ENCODE measurements at places on chromosomes 6 and 20. TPM values are rescaled to one million over a fixed set of nuclear protein-coding genes. Genes with fewer than 3 reads are reported as not detected.

- peaks cover 8% of the 10 kb centered on the region for H3K4me1 ChIP-seq
- H3K36me3 ChIP-seq = no peaks in the 10 kb centered on the region
- no peaks in the 10 kb centered on the region for H3K27me3 ChIP-seq
- no peak overlapping the region for H3K27ac ChIP-seq
- H3K4me3 ChIP-seq = no peak overlapping the region
Measured at GRCh38 chr6:136696783-136697364, 95.4 kb downstream of the MAP3K5 start.

DNA sequence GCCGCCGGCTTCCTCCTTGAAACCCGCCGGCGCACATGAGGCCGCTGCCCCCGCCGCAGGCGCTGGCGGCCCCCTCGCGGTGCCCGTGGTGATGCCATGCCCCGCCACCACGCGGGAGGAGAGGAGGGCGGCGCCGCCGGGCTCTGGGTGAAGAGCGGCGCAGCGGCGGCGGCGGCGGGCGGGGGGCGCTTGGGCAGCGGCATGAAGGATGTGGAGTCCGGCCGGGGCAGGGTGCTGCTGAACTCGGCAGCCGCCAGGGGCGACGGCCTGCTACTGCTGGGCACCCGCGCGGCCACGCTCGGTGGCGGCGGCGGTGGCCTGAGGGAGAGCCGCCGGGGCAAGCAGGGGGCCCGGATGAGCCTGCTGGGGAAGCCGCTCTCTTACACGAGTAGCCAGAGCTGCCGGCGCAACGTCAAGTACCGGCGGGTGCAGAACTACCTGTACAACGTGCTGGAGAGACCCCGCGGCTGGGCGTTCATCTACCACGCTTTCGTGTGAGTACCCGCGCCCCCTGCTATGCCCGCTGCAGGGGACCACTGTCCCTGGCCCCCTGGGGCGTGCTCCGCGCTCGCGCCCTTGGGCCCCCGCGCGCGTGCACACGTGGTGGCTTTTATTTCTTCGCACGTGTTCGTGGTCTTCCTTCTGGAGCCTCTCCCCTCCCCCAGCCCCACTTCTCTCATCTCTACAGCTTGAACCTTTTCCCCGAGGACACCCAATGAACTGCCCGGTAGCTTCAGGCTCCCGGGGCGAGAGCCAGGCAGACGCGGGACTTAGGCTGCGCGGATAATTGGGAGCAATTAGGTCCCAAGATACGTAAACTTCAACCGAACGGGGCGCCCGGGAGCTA, 453 bp downstream of the KCNQ5 start:
- no peak for DNase-seq
- peaks cover 13% of the 10 kb centered on the region for H3K4me1 ChIP-seq

HLA-DQA1 gene
- total RNA-seq = not detected

MANEA gene
- total RNA-seq = 4.5 TPM

DNA sequence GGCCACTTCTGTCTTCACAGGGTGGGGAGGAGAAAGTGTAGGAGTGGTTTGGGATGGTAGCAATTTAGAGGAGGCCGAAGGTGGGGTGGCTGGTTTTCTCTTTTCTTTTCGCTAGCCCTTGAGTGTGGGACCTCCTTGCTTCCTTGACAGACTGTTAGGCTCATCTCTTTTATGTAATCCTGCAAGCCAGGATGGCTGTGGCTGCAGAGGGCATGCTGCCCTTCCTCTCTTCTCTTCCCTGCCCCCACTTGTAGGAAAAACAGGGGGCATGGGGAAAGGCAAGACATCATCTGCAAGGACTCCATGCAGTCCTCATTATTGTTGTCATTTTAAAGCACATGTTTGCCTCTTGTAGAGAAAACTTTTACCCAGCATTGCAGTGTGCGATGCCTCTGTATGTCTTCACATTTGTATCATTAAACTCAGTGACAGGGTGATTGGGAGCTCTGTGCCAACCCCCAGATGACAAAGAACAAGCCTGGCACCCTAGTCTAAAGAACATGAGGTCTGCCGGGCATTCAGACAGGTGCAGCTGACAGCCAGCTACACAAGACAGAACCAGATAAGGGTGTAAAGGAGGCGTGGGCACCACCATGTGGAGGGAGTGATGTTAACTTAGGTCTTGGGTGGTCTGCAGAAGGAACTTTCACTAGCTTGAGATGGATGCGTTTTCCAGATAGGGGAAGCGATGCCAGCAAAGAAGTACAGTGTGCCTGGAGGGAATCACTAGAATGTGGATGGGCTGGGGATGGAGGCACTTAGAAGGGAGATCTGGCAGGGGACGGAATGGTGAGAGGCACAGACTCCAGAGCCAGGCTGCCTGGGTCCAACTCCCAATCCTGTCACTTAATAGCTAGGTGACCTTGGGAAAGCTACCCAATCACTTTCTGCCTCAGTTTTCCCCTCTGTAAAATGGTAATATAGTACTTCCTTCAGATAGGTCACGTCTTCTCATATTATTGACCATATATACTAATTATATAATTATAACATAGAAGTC, 207.6 kb downstream of the TBC1D7 start:
- no peaks in the 10 kb centered on the region for H3K4me1 ChIP-seq
- no peaks in the 10 kb centered on the region for H3K36me3 ChIP-seq
- no peaks in the 10 kb centered on the region for H3K27me3 ChIP-seq

CLPSL1 gene
- total RNA-seq = not detected

DNA sequence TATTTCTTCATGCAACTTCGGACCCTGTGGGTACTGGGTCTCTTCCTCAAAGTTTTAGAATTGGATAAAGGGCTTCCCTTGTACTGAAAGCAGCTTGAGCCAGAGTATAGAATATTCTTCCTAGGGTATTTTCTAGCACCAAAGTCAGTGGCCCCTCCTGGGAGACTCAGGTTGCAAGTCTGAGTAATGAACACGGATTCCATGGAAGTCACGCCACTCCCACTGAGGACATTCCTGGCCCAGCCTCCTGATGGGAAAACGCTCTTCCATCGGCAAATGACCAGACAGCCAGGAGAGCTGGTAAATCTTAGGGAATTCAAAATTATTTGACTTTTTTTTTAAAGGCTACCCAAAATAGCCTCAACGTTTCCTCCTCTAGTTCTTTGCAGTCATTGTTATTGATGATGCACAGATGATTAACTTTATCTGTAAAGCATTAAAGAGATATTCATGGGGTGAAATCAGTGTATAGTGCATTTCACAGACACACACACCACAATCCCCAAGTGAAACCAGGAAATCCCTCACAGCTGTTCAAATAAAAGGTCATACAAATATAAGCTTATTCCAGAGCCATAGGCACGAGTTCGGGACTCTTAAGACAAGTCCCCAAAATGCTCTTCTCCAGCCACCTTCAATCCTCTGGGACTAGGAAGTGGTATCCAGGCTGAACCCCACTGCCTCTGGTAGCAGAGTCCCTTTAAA, 248.8 kb downstream of the SOD2 start:
- no peak overlapping the region for H3K4me3 ChIP-seq
- H3K27ac ChIP-seq = no peak overlapping the region
- no peak for DNase-seq
- peaks cover 3% of the 10 kb centered on the region for H3K27me3 ChIP-seq

- H3K27ac ChIP-seq = no peak overlapping the region
- no peak for DNase-seq
- no peaks in the 10 kb centered on the region for H3K36me3 ChIP-seq
- H3K27me3 ChIP-seq = no peaks in the 10 kb centered on the region
- no peak overlapping the region for H3K4me3 ChIP-seq
Measured at GRCh38 chr6:51141080-51141479, 322.4 kb downstream of the TFAP2B start.

BPIFB1 gene
- not detected for total RNA-seq

DNA sequence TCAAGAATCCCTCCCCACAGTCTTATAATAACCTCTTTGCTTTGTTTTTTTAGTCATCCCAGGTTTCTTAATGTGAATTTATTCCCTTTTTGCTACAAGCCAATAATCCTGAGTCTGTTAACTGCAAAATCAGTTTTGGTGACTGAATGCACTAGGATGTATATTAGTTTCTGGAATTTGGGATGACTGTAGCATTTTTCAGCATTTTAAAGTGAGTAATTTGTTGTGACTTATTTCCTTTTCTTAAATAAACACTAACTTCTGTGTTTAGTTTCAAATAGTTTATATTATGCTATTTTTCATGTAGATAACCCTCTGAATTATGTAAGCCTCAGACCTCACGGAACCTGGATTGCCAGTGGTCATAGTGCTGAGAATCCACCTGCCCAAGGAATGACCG, 5.5 kb downstream of the CST1 start:
- no peak overlapping the region for H3K4me3 ChIP-seq
- H3K27me3 ChIP-seq = no peaks in the 10 kb centered on the region
- no peak for DNase-seq
- no peaks in the 10 kb centered on the region for H3K36me3 ChIP-seq

AIG1 gene
- total RNA-seq = 5.7 TPM

DNA sequence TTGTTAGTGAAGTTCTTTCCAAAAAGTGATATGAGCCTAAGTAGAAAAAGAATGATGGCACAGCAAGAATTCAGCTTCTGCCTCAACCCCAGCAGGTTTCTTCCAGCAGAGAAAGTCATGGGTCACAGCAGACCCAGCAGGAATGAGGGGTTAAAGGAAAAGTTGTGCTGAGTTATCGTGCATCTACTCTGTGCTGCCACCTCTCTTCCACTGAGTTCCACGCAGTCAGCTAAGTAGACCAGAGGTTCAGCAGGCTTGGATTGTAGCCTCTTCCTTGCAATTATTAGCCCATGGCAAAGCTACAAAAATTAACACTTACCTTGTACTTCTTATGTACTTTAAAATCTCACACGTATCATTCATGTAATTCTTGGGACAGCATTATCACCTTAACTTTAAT, 510.8 kb downstream of the PTPRT start:
- no peaks in the 10 kb centered on the region for H3K36me3 ChIP-seq
- no peak overlapping the region for H3K27ac ChIP-seq
- H3K4me1 ChIP-seq = no peaks in the 10 kb centered on the region
- no peak overlapping the region for H3K4me3 ChIP-seq
- H3K27me3 ChIP-seq = no peaks in the 10 kb centered on the region
- no peak for DNase-seq

DNA sequence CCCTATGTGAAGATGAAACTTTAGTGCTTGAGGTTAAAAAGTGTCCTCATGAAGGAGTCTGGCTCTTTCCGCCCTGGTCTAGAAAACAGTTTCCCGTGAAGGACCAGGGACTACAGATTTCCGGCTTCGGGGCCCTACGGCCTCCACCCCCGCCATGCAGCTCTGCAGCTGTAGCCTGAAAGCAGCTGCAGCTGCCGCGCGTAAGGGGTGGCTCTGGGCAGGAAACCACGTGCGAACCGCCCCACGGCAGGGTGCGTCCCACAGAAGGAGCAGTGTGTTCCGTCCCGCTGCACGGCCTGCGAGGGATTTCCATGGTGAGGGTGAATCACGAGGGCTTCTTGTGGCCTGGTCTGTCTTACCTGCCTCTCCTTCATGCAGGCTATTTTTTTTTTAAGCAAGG, 117.0 kb downstream of the ERMARD start:
- peaks cover 4% of the 10 kb centered on the region for H3K4me1 ChIP-seq
- no peak overlapping the region for H3K27ac ChIP-seq
- no peak overlapping the region for H3K4me3 ChIP-seq
- no peaks in the 10 kb centered on the region for H3K27me3 ChIP-seq

DNA sequence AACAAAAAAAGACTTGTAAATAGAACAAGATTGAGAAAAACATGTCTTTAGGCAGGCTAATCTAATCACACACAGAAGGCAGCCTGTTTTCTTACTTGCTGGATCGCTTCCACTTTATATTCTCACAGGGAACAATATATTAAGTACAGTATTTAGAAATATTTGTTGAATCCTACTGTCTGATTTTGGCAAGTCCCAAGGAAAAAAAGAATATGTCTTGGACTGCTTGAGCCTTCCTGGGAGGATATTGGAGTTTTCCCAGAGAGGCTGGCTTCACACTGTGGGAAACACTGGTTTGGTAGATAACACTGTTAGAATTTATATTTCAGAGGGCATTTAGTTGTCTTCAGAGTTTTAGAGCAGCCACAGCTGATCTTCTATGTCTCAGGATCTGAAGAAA, 229.7 kb downstream of the PRL start:
- H3K36me3 ChIP-seq = no peaks in the 10 kb centered on the region
- H3K27me3 ChIP-seq = no peaks in the 10 kb centered on the region
- no peak overlapping the region for H3K27ac ChIP-seq
- no peak overlapping the region for H3K4me3 ChIP-seq

GRCh38 chr6:154977588-154977987, 17.5 kb upstream of the TIAM2 start:
- DNase-seq = no peak
- no peaks in the 10 kb centered on the region for H3K36me3 ChIP-seq
- H3K27me3 ChIP-seq = no peaks in the 10 kb centered on the region
- no peaks in the 10 kb centered on the region for H3K4me1 ChIP-seq
- no peak overlapping the region for H3K27ac ChIP-seq
- no peak overlapping the region for H3K4me3 ChIP-seq

CAGE1 gene
- total RNA-seq = not detected

- peak overlapping the region; percentile 36 for H3K4me3 ChIP-seq
- peaks cover 95% of the 10 kb centered on the region for H3K4me1 ChIP-seq
- H3K27ac ChIP-seq = peak overlapping the region; percentile 98
Measured at GRCh38 chr20:31713312-31714273, 9.1 kb downstream of the BCL2L1 start.

DNA sequence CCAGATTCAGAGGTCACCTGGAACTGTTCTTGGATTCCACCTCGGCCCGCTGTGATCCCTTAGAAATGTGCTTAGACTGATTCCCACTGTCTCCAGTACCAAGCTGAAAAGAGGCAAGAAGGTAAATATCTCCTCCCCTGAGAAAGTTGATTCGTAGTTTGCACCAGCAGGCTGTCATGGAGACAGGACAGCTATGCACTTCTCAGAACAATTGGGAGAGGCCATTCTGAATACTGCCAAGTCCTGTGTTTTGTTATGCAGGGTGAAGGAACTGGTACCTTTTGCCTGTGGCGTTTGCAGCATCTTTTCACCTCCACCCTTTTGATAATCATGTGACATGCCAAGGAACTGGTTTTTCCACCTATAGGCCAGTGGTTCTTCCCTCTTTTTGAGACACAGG, 58.2 kb upstream of the RNGTT start:
- H3K36me3 ChIP-seq = no peaks in the 10 kb centered on the region
- peaks cover 31% of the 10 kb centered on the region for H3K4me1 ChIP-seq
- H3K4me3 ChIP-seq = no peak overlapping the region
- no peak overlapping the region for H3K27ac ChIP-seq
- H3K27me3 ChIP-seq = no peaks in the 10 kb centered on the region

LIN28B gene
- total RNA-seq = not detected

DNA sequence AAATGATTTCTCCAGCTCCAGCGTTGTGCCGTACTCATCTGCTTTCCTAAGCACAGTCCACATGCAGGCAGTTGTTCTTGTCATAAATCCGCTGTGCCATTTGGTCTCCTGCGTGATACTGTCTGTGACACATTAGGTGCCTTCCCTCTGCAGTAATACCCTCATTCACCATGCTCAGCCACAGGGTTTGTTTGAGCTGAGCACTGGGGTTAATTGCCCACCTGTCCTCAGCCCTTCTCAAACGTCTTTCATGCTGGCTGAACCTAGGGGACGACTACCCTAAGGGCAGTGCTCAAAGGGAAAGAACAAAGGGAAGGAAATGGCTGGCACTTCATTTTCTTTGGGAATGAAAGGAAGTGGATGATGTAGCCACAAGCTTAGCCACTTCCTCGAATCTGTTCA, 64.2 kb upstream of the MYLIP start:
- DNase-seq = no peak
- no peaks in the 10 kb centered on the region for H3K36me3 ChIP-seq
- H3K27ac ChIP-seq = no peak overlapping the region
- H3K27me3 ChIP-seq = no peaks in the 10 kb centered on the region
- peaks cover 10% of the 10 kb centered on the region for H3K4me1 ChIP-seq
